HuH-7.5 (cell line): ENCODE measurements at places on chromosomes 13 and 19.
A peak's percentile ranks its signal among the peaks of the same experiment; 100 is the strongest.

GRCh38 chr19:50252111-50252886 lies 48.9 kb downstream of the MYH14 start:
- DNase-seq: no peak

GRCh38 chr19:31317570-31317969 lies 31.7 kb downstream of the TSHZ3 start:
- DNase-seq: no peak

- no peak for DNase-seq
Measured at GRCh38 chr19:39186391-39186790, 10.4 kb upstream of the NCCRP1 start.

DNA sequence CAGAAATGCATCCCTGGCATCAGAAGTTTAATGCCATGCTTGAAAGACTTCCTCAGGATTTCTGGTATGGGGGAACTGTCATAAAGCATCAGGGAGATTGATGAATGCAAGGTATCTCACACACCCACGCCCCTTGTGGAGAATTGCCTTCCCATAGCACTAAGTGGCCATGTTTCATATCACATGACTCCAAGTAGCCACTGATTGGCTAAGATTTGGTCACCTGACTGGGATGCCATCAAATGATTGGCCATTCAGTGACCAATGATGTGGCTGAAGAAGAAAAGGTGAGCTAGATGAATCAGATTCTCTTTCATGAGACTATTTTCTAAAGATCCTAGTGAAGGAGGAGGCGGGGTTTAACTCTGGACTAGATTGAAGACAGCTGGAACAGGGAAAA lies 7.3 kb downstream of the KLK8 start:
- DNase-seq: no peak

DNA sequence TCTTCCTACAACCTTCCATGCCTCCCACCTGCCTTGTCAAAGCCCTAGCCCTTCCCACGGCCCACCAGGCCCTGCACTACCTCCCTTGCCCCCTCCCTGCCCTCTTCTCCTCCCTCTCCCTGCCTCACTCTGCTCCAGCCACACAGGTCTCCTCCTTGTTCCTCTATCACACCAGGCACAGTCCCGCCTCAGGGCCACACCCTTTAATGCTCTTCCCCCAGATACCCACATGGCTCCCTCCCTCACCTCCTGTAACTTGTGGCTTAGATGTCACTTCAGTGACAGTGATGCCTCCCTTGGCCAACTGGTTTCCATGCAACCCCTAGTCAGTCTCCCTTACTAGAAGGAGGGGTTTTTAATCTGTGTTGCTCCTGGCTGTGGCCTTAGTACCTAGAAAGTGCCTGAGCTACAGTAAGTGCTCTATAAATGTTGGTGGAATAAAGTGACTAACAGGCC lies 1.3 kb downstream of the SIRT6 start:
- no peak for DNase-seq

- no peak for DNase-seq
Measured at GRCh38 chr13:77853703-77854102, 64.9 kb downstream of the EDNRB start.

GRCh38 chr13:24683351-24683750 lies 3.1 kb downstream of the ATP12A start:
- peak; percentile 43 for DNase-seq

- no peak for DNase-seq
Measured at GRCh38 chr13:98786023-98786422, 33.6 kb upstream of the SLC15A1 start.

- DNase-seq: no peak
Measured at GRCh38 chr19:47187797-47188196, 43.2 kb downstream of the BBC3 start.

- peak; percentile 36 for DNase-seq
Measured at GRCh38 chr13:32142956-32143375, 111.4 kb downstream of the FRY start.

DNA sequence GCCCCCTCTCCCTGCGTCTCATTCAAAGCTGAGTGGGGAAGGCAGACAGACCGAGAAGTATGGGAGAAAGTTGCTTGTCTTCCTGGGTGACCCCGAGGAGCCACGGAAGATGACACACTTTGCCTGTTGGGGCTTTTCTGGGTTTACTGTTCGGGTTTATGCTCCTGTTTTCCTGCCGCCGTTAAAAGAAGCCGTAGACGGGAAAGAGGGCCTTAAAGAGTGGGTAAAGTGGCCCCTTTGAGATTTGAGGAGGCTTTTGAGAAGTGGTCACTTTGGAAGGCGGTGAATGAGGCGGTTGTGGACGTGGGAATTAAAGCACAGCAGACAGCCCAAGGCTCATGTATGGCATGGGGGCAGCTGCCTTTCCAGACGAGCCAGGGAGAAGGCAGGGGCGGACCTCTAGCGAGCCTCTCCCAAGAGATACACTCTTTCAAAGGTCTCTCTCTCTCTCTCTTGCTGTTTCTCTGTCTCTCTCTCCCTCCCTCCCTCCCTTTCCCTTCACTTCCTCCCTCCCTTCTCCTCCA lies 493 bp upstream of the LHFPL6 start:
- no peak for DNase-seq

GRCh38 chr19:35457173-35457572 lies 9.1 kb downstream of the FFAR2 start:
- no peak for DNase-seq

- no peak for DNase-seq
Measured at GRCh38 chr19:38726761-38727301, 17.4 kb downstream of the CAPN12 start.

- no peak for DNase-seq
Measured at GRCh38 chr19:6721773-6722172, 1.3 kb upstream of the C3 start.

- DNase-seq: no peak
Measured at GRCh38 chr13:76887076-76887563, 915 bp upstream of the KCTD12 start.

DNA sequence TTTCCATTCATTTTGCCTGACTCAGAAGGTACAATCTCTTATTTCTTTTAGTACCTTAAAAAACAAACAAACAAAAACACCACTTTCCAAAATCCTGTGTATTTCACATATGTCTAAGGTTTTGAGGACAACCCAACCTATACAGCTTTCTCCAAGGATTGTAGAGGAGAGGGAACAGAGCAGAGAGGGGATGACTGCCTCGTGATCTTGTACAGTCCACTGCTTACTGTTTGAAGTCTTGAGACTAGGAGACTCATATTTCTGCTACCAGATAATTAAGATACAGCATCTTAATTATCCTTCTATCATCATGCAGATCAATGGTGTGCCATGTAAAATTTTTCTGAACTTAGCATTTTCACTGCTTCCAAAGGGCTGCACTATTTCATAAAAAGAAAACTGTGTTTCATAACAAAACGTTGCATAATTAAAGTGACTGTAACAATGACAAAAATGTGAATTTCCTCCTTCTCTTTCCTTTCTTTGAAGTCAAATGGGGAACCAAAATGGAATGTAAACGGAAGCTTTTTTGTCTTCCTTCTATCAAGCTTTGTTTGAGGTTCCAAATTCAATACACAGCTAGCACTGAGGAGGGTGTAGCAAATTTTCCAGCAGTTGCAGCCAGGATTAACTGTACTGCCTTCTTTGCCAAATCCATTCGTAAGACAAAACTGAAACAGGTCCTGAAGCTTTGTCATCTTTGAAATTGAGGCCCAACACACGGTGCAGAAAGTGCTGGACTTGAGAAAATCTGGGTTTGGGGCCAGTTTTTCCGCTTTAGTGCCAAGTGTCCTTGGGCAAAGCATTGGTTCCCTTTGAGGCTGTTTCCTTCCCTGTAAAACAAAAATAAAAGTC lies 34.9 kb upstream of the RCBTB2 start:
- DNase-seq: no peak

DNA sequence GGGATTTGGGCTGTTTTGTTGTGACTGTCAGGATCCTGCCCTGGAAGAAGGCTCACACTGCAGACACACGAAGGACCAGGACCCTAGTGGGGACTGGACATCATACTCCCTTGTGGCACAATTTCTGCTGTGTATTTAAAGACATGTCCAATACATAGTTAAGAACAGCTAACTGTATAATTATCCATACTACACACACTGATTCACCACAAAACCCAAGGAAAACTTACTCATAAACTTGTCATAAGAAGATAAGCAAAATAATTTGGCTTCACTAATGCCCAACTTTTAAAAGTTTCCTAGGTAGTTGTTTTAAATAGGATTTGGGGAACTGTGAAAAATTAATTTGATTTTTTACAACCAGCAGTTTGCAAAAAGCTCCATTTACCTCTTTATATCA lies 46.1 kb downstream of the LATS2 start:
- no peak for DNase-seq

DNA sequence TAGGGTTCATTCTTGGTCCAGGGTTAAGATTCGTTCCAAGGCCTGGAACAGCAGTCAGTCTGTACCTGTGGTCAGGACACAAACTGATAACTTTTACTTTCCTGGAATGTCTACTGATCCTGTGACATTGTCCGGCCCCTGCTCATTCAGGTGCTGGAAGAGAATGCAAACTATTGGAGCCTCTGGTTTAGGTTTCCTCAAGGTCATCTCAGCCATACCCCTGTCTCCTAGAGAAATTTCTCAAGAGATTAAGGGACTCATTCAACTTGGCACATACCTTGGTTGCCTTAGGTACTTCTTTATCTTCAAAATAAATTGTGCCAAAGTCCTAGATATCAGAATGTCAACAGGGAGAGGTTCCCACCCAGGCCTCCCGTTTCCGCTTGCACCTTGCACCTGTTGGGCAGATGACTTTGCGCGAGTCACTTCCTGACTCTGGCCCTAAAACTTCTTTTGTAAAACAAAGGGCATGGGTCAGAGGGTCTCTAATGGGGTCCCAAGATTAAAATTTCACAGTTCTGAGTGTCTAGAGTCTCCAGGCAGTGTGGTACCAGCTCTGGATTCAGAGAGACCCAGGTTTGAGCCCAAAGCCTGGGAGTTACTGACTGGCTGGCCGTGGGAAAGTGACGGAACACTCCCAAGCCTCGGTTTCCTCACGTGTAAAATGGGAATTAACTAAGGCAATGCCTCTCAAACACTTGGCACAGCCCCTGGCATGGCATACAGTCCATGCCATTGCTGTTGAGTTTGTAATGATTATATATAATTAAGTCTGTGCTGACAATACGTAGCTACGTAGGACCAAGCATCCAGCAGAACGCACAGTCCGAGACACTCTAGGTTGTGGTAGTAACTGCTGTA lies 25.8 kb upstream of the CYP2S1 start:
- DNase-seq: no peak

- DNase-seq: no peak
Measured at GRCh38 chr19:29897466-29897865, 44.6 kb upstream of the URI1 start.

DNA sequence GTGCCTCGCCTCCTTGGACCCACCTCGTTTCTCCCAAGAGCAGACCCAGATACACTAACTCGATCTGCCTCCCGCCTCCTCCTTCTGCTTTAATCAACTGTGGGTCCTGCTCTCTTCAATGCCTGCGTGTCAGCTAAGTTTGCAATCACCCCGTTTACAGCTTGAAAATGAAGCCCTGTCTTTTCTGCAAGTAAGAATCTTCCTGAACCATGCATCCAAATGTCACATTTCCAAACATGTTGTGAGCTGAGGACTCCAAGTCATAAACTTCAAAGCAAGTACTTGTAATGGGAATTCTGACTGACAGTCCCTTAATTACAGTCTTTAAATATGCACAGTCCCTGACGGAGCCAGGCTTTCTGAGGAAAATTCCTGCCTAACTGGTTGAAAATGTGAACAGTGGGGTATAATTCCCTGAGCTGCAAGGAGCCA lies 154.9 kb upstream of the UQCRFS1 start:
- DNase-seq: no peak

DNA sequence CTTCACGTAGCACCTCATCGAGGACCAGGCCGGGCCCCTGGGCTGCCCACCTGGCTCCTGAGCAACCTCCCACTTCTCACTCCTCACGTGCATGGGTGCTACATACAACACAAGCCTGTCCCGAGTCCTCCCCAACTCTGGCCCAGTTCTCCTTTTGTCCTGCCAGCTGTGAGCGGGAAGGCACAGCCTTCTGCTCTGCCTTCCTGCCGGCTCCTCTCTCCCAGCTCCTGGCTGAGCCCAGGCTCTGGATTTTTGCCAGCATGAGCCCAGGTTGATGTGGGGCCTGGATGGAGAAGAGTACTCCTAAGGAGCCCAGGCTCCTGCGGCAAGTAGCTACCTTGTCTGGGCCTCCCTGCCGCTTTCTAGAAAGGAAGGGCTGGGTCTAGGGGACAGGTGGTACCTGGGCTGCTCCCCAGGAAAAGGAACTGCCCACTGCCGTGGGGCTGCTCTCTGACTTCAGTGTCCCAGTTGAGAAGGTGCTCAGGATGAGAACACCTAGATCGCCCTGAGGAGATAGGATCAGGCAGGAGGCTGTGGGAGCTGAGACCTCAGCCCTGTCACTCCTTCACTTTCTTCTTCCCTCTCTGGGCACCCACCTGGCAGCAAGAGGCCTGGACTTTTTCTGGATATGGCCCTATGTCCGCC lies 23.6 kb downstream of the LYL1 start:
- no peak for DNase-seq

DNA sequence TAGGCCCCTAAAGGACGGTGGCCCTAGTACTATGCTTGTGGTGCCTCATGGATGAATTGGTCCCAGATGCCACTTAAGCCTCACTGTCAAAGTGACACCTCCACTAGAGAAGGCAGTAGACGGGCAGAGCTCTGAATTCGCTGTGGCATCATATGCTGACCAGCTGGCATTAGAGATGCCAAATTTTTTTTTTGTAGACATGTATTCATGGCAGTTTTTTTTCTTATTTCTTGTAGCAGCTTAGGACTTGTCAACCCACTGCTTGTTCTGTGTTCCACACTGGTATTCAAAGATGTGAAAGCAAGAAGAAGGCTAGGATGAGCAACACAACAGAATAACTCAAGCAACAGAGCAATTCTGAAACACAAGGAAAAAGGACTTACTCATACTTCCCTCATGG lies 212.5 kb downstream of the DLEU7 start:
- no peak for DNase-seq

- no peak for DNase-seq
Measured at GRCh38 chr13:80215368-80215767, 125.6 kb downstream of the SPRY2 start.

DNA sequence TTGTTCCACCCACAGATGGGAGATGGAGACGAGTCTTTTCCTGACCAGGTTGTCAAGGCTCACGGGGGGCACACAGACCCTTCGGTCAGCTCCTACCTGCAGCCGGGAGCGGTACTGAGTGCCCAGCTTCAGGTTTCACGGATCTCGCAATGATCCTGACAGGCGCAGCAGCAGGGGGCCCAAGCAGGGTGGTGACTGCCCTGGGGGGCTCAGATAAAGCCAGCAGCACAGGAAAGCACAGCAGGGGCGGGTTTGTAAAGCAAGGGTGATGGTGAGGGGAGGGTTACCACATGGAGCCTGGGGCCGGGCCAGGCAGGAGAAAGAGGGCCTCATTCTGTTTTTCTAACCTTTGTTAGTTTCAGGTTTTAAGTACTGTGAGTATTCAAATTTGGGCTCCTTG lies 41.7 kb upstream of the ATP11A start:
- DNase-seq: no peak

DNA sequence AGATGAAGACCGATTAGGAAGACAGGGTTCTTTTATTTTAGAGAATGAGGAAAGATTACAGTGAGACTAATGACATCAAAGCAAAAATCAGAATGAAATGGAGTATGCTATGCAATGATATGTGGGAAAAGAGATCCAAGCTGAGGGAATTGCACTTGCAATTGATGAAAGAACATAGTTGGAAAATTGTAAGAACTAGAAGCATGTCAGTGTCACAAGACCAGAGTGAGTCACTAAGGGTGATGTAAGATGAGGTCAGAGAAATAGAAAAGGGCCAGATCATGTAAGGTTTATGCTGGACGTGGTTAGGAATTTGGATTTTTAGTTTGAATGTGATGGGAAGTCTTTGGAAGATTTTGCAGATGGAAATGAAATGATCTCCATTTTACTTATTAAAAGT lies 1937.3 kb downstream of the OLFM4 start:
- DNase-seq: no peak
